Activated CD4-positive, alpha-beta T cell treated with anti-CD3 and anti-CD28 coated beads for 4 hours (primary cell): ENCODE measurements at places on chromosomes 11 and 22.

GRCh38 chr11:4615856-4616444 lies 7.9 kb upstream of the TRIM68 start:
- no peak for DNase-seq

DNA sequence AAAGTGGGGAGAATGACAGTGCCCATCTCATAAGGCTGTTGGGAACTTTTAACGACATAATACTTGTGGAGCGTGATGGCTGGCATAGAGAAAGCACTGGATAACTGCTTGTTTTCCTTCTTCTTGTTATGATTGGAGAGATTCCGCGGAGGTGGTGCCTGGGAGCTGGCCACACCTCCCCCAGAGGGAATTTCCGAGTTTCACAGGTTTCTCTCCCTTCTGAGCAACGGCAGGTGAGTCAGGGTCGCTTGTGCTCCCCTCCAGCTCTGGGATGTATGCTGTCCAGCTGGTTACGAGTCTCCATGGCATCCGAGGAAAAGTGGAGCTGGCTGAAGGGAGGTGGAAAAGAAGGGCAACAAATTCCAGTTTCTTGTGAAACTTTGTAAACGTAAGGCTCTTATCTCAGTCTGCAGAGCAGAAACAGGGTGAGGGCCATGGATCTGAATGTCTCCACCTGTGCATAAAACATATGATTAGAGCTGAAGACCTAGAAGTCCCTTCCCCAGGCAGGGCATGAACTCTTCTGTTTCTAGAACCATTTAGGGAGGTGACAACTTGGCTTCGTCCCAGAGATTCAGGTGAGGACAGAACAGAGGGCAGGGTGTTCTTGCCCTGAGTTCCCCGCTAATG lies 10.0 kb upstream of the PLET1 start:
- no peak for DNase-seq

DNA sequence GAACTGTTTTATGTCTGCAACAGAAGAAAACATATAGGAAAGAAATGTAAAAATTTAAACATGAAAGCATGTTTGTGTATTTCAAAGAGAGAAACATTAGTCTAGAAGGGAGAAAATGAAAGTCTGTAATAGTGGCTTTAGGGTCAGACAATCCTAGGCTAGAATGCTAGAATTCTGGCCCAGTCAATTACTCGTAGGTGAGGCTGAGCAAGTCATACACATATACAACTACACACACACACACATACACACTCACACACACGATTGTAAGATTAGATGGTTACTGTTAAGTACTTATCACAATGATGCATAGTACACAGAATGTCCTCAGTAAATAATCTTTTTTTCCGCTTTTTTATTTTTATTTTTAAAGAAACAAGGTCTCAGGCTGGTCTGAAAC lies 37.7 kb upstream of the PCF11 start:
- no peak for DNase-seq

DNA sequence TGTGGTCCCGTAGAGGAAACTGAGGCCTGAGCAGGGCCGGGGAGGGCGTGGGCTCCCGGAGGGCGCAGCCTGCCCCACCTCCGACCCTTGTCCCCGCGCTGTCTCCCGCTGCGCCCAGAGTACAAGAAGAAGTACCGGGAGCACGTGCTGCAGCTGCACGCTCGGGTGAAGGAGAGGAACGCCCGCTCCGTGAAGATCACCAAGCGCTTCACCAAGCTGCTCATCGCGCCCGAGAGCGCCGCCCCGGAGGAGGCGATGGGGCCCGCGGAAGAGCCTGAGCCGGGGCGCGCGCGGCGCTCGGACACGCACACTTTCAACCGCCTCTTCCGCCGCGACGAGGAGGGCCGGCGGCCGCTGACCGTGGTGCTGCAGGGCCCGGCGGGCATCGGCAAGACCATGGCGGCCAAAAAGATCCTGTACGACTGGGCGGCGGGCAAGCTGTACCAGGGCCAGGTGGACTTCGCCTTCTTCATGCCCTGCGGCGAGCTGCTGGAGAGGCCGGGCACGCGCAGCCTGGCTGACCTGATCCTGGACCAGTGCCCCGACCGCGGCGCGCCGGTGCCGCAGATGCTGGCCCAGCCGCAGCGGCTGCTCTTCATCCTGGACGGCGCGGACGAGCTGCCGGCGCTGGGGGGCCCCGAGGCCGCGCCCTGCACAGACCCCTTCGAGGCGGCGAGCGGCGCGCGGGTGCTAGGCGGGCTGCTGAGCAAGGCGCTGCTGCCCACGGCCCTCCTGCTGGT lies 1.9 kb downstream of the NLRP6 start:
- DNase-seq = peak; percentile 50

GRCh38 chr11:13354335-13354734 lies 76.7 kb downstream of the BMAL1 start:
- no peak for DNase-seq

DNA sequence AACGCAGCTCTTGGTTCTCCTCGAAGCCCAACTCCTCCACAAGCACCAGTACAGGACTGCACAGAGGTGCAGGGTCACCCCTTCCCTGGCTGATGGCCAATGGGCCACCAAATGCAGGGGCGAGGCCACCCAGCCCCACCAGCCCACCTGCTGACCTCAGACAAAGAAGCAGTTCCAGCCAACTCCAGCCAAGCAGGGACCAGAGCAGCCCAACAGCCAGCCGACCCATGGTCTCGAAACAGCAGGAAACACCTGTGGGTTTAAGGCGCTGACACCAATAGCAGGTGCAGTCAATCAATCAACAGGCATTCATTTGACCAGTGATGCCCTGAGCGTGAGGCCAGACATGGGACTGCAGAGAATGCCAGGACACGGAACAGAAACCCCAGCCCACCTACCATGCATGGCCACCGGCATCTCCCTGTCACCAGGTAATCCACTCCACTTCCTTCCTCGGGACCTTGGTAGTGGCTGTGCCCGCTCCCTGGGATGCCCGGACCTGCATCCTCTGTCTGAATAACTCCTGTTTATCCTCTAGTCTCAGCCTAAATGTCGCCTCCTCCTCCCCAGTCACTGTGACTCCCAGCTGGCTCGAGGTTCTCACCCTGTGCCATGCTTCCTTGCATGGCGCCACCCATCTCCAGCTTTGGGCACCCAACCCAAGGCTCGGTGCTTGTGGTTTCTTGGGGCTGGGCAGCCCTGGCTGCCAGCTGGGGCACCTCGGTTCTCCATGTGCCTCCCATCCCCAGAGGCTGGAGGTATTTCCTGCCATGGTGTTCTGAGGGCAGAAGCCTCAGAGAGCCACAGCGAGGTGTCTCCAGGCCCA lies 1475.4 kb downstream of the BRD1 start:
- DNase-seq = no peak

DNA sequence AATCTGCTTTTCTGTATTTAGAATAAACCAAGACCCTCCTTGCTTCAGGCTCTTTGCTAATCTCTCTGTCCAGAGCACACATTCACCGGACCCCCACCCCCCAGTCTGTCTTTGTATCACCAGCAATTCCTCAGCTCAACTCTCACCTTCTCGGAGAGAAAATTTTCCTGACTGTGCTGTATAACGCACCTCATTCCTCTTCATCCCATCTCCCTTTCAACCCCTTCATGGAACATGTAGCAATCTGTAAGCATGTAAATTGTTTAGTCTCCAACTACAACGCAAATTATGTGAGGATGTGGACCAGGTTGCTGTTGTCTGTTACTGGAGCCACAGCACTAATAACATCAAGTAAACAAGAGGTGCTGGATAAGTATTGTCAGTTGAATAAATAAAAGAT lies 349.8 kb downstream of the DCDC1 start:
- DNase-seq = no peak

DNA sequence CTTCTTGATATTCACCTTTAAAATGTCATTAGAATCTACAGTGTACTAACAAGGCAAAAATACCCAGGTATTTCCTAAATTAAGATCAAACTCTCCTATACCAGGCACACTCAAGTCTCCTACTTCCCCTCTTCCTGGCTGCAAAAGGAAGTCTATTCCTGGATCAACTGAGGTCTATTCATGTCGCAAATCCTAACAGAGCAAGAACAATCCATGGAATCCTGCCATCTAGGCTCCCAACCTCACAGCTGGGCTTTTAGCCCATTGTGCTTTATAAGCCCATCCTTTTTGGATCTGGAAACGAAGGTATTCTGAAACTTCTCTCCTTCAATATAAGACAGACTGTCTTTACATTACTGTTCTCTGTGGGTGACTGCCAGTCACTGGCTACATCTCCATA lies 161.8 kb downstream of the SOX6 start:
- DNase-seq = no peak

DNA sequence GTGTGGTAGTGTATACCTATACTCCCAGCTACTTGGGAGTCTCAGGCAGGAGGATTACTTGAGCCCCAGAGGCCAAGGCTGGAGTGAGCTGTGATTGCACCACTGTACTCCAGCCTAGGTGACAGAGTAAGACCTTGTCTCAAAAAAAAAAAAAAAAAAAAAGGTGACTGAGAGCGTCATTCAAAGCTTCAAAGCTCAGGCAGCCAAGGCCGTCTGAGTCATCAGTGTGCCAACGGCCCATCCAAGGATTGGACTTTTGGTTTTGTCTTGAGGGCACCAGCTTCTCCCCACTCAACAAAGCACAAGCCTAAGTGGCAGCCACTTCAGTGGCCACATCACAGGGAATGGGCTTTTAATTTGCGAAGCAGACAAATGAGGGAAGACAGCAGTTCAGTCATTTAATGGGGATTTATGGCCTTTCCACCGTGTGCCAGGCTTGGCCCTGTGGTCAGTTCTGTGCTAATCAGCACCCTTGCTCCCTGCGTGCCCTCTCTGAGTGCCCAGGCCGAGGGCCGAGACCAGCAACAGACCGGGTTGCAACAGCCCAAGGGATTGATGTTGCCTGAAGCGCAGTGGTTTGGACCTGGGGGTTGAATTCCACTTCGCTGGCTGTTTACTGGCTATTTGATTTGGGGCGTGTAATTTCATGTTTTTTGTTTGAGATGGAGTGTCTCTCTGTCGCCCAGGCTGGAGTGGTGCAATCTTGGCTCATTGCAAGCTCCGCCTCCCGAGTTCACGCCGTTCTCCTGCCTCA lies 30.2 kb upstream of the CRYBB3 start:
- no peak for DNase-seq

- no peak for DNase-seq
Observed at GRCh38 chr11:132909021-132909606, 623.2 kb downstream of the OPCML start.

GRCh38 chr11:64114231-64114630 lies 51.7 kb downstream of the MACROD1 start:
- DNase-seq = no peak

- no peak for DNase-seq
Observed at GRCh38 chr22:26131589-26132154, 37.6 kb upstream of the SEZ6L start.

DNA sequence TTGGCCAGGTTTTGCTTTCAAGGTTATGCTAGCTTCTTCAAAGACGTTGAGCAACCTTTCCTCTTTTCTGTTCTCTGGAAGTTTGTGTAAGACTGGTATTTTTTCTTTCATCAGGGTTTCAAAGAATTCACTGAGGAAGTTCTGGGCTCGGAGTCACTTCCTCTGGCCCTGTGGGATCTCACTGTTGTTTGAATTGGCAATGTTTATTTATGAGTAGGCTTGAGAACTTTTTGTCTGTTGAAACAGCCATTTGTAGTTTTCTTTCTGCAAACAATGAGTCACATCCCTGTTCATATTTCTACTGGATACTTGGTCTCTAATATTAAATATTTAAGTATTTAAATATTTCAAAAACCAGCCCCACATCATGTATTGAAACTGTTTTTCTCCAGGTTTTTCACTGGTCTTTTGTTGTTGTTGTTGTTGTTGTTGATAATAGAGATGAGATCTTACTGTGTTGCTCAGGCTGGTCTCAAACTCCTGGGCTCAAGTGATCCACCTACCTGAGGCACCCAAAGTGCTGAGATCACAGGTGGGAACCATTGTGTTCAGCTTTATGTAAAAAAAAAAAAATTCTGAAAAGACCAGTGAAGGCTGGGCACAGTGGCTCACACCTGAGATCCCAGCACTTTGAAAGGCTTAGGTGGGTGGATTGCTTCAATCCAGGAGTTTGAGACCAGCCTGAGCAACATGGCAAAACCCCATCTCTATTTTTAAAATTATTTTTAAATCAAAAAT lies 26.9 kb downstream of the SUSD2 start:
- DNase-seq = no peak

- DNase-seq = no peak
Observed at GRCh38 chr22:25105817-25106650, 93.6 kb upstream of the CRYBB3 start.

DNA sequence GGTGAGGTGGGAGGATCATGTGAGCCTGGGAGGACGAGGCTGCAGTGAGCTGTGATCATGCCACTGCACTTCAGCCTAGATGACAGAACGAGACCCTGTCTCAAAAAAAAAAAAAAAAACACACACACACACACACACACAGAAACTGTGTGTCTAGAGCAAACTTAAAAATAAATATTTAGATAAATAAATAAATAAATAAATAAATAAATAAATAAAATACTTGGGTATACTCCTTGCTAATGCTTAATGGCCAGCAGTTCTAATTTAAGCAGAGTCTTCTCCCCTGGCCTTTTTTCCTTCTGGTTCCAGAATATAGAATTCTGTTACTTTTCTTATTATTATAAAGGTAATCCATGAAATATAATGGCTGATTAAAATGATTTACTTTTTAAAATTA lies 5.1 kb upstream of the ARL2 start:
- DNase-seq = no peak

DNA sequence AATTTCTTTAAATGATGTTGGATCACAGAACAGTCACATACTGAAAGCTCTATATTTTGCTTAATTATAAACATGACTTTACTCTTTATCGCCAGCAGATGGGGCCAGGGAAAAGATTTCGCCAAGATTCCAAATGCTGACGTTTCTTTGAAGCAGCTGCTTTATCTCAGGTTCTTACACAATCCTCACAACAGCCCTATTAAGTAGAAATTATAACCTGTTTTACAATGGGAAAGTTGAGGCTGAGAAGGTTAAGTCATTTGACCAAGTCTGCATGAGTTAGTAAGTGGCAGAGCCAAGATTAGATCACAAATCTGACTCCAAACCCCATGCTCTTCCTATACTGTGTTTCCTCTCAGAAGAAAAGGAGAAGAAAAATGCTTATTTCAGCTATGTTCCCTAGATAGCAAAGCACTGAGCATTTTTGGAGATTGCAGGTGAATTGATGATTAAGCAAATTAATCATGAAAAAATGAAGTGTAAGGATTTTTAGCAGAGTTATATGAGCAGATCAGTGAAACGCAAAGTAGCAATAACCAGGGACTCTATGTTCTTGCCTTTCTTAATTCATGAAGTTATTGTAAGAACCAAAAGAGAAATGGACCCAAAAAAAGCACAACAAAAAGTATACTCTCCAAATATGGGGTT lies 79.0 kb downstream of the AASDHPPT start:
- no peak for DNase-seq

- DNase-seq = no peak
Observed at GRCh38 chr11:35274909-35275785, 136.2 kb downstream of the CD44 start.

GRCh38 chr22:44468973-44469372 lies 29.1 kb downstream of the RTL6 start:
- no peak for DNase-seq

DNA sequence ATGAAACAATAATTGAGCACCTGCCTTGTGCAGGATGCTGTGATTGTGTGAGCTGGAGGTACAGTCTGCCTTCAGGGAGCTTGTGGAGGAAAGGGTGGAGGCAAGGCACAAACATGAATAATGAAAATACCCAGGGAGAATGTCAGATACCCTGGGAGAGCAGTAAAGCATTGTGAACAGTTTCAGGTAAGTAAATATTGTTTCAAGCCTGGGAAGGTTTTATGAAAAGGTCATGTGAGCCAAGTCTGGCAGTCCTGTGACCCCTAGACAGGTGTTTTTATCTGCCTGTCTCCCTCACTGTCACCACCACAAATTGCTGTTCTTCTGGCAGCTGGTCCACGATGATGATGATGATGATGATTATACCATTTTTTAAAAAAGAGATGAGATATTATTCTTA lies 32.0 kb downstream of the SPECC1L start:
- no peak for DNase-seq

- DNase-seq = no peak
Observed at GRCh38 chr11:134019500-134019899, 49.4 kb upstream of the JAM3 start.
